ENCODE measurements at places on chromosomes 3 and 15.
A peak's percentile ranks its signal among the peaks of the same experiment; 100 is the strongest.

GRCh38 chr3:11932636-11933035, 71.6 kb upstream of the SYN2 start:
- no peak for DNase-seq

GRCh38 chr3:46463120-46463867, 1.4 kb downstream of the LTF start:
- DNase-seq, result no peak

- DNase-seq, result no peak
Observed at GRCh38 chr3:31449318-31449717, 83.4 kb upstream of the STT3B start.

DNA sequence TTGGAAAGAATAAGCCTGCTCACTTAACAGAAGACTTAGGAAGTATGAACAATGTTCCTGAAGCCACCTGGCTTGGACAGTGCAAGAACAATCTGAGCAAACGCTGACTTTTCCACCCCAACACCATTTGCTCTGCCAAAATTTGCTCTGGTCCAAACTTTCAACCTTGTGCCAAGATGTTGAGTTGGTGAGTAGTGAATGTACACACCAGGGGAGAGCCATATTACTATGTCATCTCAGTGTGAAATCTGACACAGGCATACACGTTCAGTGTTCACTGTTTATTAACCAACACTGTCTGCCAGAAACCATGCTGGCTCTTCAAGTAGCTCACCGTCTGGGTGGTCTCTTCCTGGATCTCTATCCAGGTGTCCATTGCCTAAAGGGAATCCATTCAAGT, 152.9 kb upstream of the LPP start:
- no peak for DNase-seq

GRCh38 chr3:153976891-153977554, 144.2 kb upstream of the ARHGEF26 start:
- DNase-seq, result peak; percentile 79

- no peak for DNase-seq
Observed at GRCh38 chr15:40037721-40038120, 1.3 kb downstream of the SRP14 start.

DNA sequence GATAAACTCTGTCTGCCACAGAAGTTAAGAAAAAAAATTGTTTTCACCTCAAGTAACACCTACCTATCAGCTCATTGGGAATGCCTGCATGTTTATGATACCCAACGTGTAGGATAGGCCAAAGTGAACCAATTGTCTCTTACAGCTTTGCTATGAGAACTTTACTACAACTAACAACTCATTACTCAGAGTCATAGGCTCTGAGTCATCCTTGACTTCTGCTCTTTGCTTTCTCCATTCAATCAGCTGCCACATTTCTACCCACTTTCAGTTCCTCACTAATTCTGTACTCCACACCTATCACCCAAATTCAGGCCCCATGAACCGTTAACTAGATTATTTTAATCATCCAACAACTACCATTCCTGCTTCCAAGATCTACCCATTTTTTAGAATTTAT, 843.9 kb downstream of the TUSC7 start:
- no peak for DNase-seq

DNA sequence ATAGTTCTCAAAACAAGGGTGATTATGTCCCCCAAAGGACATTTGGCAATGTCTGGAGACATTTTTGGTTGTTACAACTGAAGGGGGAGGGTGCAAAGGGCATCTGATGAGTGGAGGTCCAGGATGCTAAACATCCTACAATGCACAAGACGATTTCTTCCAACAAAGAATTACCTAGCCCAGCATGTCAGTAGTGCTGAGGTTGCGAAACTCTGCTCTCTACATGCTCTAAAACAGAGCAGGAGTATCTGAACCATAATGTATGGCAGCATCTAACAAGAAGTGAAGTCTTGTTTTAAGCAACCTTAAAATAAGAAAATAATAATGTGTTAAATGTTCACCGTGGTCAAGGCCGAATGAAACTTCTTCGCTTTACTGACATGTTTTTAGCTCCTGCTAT, 7.0 kb downstream of the GYG1 start:
- DNase-seq, result no peak

GRCh38 chr3:152348436-152349177, 79.9 kb downstream of the MBNL1 start:
- DNase-seq, result no peak

DNA sequence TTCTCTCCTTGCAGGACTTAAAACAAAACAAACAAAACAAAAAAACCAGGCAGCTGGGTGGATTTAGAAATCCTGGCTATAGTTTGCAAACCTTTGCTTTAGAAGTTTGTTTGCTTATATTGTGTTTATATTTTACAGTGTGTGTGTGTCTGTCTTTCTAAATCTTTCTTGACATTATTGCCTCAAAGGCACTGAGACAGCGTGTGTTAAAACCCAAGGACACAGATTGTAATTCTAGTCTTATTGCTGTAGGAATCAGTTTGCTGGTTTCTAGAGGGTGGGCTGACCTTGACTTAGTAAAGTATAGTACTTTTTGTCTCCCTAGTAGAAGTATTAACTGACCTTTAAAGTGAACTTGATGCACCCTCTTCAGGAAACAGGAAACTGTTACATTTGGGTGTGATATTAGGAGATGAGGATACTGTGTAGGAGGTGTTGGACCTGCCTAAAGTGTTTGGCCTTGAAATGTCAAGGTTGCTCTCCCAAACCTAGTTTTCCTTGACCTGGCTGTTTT, 71.0 kb downstream of the TCF12 start:
- no peak for DNase-seq

- no peak for DNase-seq
Observed at GRCh38 chr3:147420353-147421183, 11.4 kb downstream of the ZIC1 start.

DNA sequence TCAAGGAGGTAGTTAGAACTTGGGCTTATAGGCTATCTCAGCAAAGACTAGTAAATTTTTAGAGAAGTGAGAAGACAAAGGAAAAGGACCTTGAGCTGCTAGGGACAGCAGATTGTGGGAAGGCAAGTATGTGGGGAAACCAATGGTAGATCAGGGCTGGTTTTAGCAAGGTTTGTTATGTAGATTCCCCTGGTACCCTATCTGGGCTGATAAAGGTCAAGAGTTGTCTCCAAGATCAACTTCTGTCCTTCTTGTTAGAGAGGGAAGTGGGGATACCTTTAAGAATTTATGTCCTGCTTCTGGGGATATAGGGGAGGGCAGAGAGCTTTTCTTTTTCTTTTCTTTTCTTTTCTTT, 28.9 kb downstream of the KAT2B start:
- no peak for DNase-seq

GRCh38 chr3:115280506-115280905, 133.4 kb upstream of the ZBTB20 start:
- DNase-seq, result no peak

DNA sequence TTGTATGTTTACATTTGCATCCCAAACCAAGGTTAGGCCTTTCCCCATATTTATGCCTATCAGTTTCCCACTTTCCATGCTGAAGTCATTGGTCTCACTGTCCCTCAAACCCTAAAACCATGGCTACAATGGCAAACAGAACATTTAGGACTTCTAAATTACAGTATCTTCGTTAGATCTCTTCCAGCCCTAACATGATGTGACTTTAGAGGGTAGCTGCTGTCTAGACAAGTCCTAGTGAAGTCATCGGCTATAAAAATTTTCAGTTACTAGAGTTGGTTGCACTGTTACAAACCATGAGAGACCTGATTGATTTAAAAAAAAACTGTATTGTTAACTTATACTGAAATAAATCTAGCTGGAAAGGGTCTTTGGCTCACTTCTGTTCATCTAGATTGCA, 54.6 kb downstream of the TM4SF4 start:
- DNase-seq, result no peak

DNA sequence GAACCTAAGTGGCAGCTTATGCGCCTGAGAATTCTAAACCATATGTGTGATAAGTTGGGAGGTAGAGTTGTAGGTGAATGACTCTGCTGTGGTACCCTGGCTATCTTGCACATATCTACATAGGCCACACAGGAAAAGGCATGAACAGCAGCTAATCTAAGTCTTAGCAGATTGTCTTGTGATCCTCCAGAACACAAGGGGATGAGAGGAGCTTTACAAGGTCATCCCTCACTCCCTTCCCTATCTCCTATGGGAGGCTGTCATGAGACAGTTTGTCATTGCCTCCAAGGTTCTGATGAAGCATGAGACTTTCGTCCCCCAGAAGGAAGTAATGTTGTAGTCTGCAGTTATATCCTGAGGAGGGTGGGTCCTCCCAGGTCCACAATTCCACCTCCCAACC, 3.7 kb upstream of the ZNF662 start:
- no peak for DNase-seq

DNA sequence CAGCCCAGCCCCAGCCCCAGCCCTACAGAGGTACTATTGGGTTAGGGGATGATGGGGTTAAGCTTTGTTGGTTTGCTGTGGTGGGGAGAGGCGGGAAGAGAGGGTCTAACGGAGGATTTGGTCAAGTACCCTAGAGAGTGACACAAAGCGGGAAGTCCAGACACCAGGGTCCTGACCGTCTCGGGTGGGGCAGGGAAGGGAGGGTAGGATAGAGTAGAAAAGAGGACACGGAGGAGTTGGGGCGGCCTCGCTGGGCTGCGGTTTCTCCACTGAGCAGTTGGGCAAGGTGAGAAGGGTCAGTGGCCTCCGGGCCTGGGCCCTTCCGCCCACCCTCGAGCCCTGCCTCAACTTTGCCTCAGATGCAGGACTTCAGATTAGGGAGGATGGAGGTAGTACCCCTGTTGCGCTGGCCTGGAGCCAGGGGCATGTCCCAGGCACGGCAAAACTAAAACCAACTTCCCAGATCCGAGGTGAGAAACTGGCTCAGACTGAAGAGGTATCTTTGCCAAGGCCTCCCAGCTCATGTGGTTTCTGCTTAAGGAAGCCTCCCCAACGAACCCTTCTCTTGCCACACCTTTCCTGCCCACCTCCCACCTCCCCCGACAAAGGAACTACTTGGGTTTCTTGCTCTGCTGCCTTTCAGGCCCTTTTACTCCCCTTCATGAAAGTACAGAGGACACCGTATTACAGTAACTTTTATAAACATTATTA, 551 bp downstream of the PML start:
- no peak for DNase-seq

DNA sequence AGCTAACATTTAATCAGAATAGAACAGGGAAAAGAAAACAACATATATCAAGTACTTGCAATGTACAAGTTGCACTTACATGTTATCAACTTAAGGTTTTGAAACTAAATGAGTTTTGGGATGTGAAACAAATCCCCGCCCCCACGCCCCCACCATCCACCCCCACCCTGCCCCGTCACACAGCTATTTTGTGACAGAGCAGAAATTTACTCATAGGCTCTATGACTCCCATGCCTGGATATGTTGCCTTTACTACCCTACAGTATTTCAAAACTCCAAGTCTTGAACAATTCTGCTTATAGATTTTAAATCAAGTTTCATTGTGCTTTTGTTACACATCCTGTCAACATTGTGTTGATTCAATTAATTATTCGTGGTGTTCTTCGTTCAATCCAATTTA, 18.1 kb upstream of the IL1RAP start:
- no peak for DNase-seq

- no peak for DNase-seq
Observed at GRCh38 chr3:13901935-13902584, 22.2 kb upstream of the WNT7A start.

GRCh38 chr15:75172284-75172820, 29.3 kb upstream of the C15orf39 start:
- no peak for DNase-seq

DNA sequence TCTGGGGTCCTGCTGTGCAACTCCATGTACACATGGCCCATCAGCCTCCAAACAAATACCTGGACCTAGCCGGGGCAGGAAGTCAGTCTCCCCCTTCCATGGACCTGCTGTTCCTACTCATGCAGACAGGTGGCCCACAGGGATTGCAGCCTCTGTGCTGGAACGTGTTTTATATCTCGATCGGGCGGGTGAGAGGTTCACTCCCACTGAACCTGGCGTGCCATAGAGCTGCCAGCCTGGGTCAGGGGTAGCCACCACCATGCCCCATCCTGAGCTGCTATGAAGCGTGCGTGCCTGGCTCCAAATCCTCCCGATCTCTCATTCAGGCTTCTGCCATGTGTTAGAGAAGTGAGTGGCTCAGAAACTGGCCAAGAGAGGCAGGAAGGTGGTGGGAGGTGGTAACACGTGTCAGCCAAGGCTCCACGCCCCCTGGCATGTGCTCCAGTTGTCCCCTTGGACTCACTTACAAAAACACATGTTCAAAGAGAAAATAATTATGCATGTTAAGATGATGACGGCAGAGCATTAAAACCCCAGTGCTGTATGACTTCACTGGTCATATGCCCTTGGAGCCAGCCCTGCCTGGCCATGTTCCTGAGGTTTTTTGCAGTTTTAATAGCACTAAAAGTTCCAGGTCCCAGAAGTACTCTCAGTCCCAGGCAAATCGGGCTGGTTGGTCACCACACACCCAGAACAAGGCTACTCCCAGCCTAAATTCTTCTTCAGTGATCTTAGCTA, 30.6 kb downstream of the CTSH start:
- no peak for DNase-seq

- peak; percentile 46 for DNase-seq
Observed at GRCh38 chr3:125054449-125055329, 1.1 kb downstream of the HEG1 start.

- DNase-seq, result no peak
Observed at GRCh38 chr3:167728176-167728575, 6.5 kb downstream of the PDCD10 start.

DNA sequence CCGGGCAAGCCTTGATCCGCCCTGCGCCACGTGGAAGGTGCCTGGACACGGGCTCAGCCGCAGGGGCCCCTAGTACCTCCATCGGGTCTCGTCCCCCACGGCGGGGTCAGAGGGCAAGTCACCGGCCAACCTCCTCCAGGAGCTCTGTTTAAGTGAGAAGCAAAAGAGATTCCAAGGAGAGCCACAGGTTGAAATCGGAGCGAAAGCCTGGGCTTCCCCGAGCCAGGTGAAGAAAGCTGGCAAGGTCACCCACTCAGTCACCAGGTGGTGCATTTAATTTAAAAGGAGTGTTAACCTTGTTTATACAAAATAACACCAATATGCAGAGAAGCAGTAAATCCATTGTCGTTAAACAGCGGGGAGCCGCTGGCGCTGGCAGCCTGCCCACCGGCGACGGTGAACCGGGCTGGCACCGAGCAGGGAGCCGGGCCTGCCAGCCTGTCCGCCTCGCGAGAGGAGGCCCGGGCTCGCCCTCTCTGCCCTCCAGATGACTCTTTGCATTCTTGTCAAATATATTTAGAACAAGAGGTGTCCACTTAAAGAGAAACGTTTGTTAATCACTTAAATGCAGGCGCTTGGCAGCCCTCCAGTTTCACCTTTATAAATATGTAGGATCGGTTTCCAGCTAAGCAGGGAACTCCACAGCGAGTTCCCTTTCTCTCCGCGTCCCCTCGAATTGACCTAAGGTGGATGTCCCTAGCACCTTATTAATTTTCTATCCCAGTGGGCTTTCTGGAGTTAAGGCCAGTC, 277.3 kb upstream of the NR2F2 start:
- peak; percentile 44 for DNase-seq

- DNase-seq, result no peak
Observed at GRCh38 chr3:51836606-51837005, 24.8 kb upstream of the IQCF2 start.

Data from femur (tissue), 1 donor.